ENCODE measurements at places on chromosomes 4 and X. TPM values are rescaled to one million over a fixed set of nuclear protein-coding genes. Genes with fewer than 3 reads are reported as not detected.

TSPAN5 gene
- 25.7 TPM for polyA plus RNA-seq

CLGN gene
- polyA plus RNA-seq: 6.1 TPM

TMEM154 gene
- polyA plus RNA-seq: 0.64 TPM

CNGA1 gene
- polyA plus RNA-seq: 4.2 TPM

DSPP gene
- not detected for polyA plus RNA-seq

GAB3 gene
- polyA plus RNA-seq: 1.9 TPM

GAGE12H gene
- polyA plus RNA-seq: not detected

MAGEA2 gene
- polyA plus RNA-seq: not detected

VSIG4 gene
- polyA plus RNA-seq: 6.4 TPM

MTCP1 gene
- polyA plus RNA-seq: 21.4 TPM

SPANXN4 gene
- polyA plus RNA-seq: not detected
